ENCODE measurements at places on chromosomes 3 and 15. TPM values are rescaled to one million over a fixed set of nuclear protein-coding genes. Genes with fewer than 3 reads are reported as not detected.
A peak's percentile ranks its signal among the peaks of the same experiment; 100 is the strongest.

GRCh38 chr3:66592016-66592761 lies 91.4 kb upstream of the LRIG1 start:
- no peak for DNase-seq

GRCh38 chr3:50268703-50269451 lies at the start of gene SEMA3B:
Gene SEMA3B (plus strand): TSS chr3:50269147. CDS start chr3:50269241, 94 bp downstream.
- DNase-seq, result no peak

DNA sequence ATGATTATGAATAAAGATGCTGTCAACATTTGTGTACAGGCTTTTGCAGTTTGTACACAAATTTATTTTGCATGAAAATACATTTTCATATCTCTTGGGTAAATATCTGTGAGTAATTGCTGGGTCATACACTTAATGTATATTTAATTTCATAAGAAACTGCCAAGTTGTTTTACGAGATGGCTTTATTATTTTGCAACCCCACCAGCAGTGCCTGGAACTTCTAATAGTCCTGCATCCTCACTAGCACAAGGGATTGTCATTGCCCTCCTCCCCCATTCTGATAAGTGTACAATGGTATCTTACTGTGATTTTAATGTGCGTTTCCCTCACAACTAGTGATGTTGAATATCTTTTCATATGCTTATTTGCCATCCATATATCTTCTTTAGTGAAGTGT lies 45.2 kb downstream of the ASTE1 start:
- DNase-seq, result no peak

DNA sequence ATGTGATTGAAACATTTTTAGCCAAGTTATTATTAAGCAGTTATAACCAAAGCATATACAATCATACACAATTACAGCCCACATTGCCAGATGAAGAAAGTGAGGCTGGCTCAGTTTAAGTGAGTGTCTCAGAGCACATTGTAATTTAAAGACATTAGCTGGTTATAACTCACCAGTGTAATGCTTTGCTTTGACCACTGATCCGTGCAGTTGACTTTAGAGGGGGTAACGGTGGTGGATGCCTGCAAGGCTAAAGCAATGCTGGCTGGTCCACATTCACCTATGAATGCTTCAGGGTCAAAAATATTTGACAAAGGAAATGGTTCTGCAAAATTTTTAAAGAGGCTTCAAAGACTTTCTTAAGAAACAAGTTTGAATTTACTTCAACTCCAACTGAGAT lies 1.2 kb downstream of the C3orf85 start:
- no peak for DNase-seq

DNA sequence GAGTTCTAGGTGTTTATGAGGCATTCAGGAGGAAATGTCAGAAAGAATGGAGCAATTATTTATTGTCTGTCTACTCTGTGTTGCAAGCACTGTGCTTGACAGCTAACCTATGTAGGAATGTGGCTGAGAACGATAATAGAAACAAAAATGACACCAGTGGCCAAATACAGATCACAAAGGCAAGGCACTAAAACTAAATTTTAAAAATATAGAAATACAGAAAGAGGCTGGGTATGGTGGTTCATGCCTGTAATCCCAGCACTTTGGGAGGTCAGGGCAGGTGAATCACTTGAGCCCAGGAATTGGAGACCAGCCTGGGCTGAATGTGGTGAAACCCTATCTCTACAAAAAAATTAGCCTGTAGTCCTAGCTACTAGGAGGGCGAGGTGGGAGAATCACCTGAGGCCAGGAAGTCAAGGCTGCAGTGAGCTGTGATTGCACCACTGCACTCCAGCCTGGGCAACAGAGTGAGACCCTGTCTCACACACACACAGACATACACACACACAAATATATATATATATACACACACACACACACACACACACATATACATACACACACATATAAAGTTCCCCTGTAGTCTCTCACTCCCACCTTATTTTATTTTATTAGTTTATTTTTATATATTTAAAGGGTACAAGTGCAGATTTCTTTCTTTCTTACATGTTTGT lies 6.0 kb downstream of the PRKCI start:
- no peak for DNase-seq

GRCh38 chr15:45441036-45441435 lies 62.7 kb upstream of the GATM start:
- DNase-seq, result no peak

DNA sequence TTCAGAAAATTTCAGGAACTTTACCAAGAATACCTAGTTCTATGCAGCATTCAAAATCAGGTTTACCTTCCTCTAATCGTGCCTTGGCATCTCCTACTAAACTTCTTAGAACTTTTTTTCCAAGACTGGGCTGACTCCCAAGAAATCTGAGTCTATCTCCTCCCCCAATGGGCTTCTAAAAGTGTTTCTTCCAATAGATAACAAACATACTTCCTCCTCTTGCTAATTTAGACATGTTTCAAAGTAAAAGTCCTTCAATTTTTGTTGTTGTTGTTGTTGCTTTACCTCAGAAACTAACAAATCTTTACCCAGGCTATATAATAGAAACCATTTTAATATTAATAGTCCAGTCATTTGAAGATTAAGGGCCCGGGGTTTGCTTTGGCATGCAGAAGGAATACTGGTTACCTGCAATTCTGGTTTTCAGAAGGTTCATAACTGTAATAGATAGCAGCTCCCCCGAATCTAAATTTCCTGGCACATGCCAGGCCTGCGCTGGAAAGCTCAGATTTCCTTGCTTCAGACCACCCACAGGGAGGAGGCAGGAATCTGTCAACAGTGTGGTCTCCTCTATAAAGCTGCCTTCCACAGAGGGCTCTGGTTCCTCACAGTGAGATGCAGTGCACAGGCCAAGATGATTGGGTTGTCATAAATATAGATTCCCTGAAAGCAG lies 188.7 kb downstream of the THRB start:
- DNase-seq, result no peak

- no peak for DNase-seq
Measured at GRCh38 chr3:51718547-51719409, 11.9 kb downstream of the GRM2 start.

GRCh38 chr3:163368168-163368567 lies 1710.1 kb downstream of the SI start:
- DNase-seq, result no peak

- DNase-seq, result no peak
Measured at GRCh38 chr3:152518346-152518745, 249.6 kb downstream of the MBNL1 start.

DNA sequence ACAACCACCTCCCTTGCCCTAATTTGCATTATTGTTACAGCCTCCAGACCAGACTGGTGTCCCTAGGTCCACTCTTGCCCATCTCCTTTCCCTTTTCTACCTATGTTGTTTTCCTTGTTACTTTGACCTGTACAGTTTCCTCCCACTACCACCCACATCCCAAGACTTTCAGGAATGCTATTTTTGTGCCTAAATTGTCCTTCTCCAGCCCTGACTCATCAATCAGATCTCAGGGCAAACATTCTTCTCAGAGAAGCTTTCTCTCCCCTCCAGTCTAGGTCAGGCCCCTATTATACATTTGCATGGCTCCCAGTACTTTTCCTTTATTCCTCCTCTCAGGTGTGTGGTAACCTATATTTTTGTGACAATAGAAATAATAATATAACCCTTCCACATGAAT lies 241.5 kb downstream of the IGSF11 start:
- no peak for DNase-seq

DNA sequence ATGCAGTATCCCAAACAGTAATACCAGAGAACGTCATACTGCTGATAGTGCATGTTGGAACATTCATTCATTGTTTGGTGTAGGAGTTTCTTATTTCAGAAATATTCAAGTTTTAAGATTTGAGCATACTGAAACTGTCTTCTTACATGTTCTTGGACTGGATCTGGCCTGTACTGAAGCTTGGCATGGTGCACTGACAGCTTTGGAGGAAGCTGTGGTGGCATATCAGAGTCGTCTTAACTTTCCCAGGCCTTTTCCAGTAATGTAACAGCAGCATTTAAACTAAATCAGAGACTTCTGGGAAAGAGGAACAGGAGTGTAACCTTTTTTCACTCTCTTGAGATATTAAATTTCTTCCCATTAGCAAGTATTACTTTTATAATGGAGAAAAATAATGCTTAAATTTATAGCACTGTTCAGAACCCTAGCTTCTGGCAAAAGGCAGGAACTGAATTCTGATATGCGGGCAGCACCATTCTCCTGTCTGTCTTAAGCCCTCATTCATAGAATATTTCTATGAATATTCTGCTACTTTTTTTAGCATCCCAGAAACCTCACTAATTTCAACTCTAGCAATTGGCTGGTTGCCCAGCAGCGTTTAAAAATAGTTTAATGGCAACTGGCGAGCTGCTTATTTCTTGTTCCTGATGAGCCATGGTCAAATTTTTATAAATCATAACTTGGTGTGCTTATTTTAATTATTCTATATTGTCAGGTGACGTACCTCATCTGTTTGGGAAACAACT lies 31.1 kb downstream of the DNAJC13 start:
- DNase-seq, result no peak

- no peak for DNase-seq
Measured at GRCh38 chr15:40347559-40348473, 3.0 kb upstream of the PHGR1 start.

DNA sequence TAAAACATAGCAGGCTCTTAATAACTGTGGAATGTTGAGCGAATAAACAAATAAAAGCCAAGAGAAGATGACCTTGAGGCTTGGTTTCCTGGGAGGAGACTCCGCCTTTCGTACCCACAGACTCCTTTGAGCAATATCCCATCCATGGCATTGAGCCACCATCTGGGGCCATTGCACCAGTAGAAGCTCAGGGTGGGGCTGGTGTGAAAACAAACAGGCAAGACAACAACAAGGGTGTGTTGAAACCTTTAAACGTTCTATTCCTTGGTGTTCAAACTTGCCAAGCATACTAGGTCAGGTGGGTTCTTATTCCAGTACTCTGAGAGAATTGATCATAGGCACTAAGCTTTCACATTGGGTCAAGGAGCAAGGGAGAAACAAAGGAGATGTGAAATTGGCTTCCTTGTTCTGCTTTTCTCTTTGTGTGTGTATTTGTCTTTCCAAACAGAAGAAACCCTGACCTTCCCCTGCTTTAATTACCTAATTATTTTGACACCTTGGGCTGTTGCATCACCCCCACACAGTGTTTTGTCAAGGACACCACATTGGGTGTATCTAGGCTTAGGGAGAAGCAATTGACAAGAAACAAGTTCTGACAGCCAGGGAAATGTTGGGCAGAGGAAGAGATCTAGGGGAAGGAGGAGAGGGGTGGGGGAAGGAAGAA lies 105.1 kb upstream of the BCL6 start:
- DNase-seq, result peak; percentile 49

- no peak for DNase-seq
Measured at GRCh38 chr15:81286621-81287121, 37.3 kb downstream of the STARD5 start.

GRCh38 chr3:30293621-30294240 lies 312.7 kb upstream of the TGFBR2 start:
- no peak for DNase-seq

Gene STAB1
- total RNA-seq, result 47.7 TPM

Gene PCOLCE2
- total RNA-seq, result 30.2 TPM

Gene MAP1A
- total RNA-seq, result 12.8 TPM

Gene SPINT1
- 134 TPM for total RNA-seq

Gene WWTR1
- 91.4 TPM for total RNA-seq

Gene RAB11A
- total RNA-seq, result 147 TPM

Gene CNTN6
- total RNA-seq, result 0.15 TPM

Gene CSTA
- 15.7 TPM for total RNA-seq

Gene SENP8
- 4.4 TPM for total RNA-seq

Gene CHMP2B
- 32.0 TPM for total RNA-seq

Gene EFHB
- total RNA-seq, result 1.3 TPM

Gene GATM
- 31.5 TPM for total RNA-seq

Gene DISP2
- under 0.01 TPM for total RNA-seq

Gene CATSPER2
- 10.2 TPM for total RNA-seq

Data from breast epithelium (tissue), 4 donors.